CD8-positive, alpha-beta memory T cell (primary cell): ENCODE measurements at places on chromosomes 3 and 15.

- DNase-seq, result no peak
These were observed 321.5 kb upstream of the CTNNB1 start for GRCh38 chr3:40877631-40878463.

DNA sequence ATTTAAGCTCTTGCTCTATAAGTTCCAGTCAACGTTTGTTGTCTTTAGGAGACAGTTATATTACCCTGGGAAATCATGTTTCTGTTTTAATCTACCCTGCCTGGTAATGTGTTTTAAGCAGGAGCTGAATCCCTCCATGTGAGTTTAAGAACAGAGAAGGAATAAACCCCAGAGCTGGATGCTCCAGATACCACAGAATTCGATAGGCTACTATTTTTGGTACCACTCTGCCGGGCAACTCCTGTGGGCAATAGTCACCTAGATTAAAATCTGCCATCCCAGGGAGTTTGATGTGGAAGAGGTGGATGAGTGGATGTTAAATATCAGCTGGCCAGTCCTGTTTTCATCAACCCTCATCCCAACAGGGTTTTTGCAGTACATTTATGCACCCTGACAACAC lies 20.4 kb downstream of the NUDT16 start:
- DNase-seq, result no peak

GRCh38 chr15:41396111-41396510 lies 6.2 kb downstream of the NDUFAF1 start:
- no peak for DNase-seq

GRCh38 chr15:101070502-101071273 lies 151.5 kb downstream of the LRRK1 start:
- DNase-seq, result no peak

DNA sequence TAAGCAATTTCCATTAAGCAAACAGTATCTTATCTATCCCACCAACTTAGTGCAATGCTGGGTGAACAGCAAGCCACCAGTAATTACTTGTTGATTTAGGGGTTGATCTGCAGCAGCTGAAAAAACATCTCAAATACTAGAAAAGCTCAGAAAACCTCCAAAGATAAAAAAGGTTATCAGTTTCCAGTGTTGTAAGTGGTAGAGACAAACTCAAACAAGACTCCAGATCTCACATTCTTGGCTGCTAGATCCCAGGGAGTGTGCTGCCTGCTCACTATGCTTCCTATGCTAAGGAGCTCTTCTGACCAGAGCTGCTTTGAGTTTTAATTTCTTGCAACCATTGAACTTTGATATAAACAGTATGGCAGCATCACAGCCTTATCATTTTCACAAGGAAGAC lies 11.3 kb downstream of the B3GALNT1 start:
- DNase-seq, result no peak

DNA sequence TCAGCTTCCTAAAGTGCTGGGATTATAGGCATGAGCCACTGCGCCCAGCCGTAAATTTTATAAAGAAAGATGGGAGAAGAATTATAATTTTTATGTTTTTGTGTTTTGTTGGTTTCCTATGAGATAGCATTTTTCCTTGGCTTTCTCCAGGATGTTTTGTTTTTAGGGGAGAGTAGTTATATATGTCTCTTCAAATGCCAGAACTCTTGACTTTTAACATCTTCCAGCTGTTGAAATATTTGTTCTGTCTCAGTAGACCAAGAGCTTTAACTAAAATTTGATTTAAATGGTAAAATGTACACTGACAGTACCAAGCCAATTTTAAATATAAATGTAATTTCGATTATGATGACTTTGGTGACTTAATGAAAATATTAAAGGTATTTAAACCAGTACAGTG lies 96.8 kb downstream of the DHX36 start:
- DNase-seq, result no peak

DNA sequence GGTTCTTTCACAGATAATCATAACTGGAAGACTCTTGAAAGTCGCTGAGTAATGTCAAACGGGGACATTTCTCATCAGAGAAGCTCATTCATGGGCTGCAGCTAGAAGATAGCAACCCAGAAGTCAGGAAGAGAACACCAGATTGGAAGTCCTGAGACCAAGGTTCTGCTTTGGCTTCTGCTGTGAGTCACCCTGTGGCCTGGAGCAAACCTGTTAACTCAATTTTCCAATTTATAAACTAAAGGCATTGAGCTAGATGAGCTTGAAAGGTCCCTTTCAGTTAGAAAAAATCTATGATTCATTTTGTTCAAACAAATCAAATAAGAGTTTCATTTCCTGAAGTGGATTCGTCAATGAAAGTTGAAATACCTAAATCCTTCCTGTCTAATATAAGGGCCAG lies 402.2 kb downstream of the EPHB1 start:
- DNase-seq, result no peak

DNA sequence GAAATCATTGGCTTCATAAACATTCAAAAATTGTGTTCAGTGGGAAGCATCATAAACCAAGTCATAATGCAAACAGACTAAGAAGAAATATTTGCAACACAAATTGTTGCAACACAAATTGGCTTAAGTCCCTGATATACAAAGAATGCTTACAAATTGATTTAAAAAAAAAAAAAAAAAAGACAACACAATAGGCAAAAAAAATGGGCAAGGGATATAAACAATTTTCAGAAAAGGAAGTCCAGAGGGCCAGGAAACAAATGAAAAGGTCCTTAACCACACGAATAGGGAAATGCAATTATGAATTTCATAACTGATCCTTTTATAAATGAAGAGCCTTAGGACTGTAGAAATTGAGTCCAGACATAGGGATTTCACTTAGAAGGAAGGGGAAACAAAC lies 98.9 kb downstream of the LRRK1 start:
- no peak for DNase-seq

DNA sequence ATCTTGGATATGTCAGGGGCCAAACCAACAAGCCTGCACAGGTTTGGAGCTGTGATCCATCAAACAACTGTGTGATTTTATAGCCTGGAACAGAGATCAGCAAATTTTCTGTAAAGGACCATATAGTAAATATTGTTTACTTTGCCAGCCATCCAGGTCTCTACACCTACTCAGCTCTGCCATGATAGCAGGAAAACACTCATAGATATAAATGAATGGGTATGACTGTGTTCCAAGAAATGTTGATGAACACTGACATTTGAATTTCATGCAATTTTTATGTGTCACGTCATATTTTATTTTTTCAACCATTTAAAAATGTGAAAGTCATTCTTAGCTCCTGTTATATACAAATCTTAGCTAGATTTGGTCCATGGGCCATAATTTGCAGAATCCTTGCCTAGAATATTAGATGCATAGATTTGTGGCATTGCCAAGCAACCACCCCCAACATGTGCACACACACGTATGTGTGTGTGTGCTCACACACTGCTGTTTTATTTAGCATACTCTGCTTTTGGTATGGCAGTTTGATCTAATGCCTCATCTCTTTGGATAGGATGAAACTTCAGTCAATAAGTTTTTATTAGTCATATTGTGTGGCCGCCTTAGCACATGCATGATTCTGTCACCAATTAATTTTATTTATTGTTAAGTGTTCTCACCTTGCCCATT lies 6.4 kb downstream of the ATXN7 start:
- no peak for DNase-seq

DNA sequence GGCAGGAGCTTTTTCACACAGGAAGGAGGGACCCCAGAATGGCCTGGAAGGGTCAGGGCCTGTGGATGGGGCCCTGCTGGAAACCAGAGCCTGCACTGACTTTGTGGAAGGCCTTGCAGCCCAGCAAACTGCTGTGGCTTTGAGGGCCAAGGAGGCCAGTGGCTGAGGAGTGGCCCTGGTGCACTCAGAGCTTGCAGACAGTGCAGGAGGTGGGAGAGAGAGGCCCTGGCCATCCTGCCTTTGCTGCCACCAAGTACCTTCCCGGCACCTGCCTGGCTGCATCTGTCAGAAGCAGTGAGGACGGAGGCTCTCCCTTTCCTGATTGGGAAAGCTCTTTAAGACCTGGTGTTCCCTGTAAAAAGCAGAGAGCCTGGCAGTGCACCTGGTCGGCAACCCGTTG lies 6.4 kb downstream of the PSTPIP1 start:
- no peak for DNase-seq

DNA sequence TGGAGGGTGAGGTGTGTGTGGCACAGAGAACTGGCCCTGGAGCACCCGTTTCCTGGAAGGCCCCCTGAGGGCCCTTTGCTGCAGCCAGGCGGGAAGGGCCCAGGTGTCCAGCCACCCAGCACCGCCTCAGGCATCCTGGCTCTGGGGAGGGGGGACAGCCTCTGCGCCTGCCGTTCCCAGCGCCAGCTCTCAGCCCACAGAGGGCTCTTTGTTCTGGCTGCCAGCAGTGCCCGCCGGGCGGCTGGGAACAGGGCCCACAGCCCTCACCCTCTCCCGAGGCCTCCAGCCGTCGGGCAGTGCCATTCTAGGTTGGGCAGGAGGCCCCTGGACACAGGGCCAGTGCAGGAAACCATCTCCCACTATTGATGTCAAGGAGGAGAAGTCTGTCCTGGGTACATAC lies 8.3 kb downstream of the SLC38A3 start:
- no peak for DNase-seq

- no peak for DNase-seq
These were observed 156.3 kb downstream of the LIPC start for GRCh38 chr15:58588096-58588495.

GRCh38 chr3:12334786-12335185 lies 45.9 kb downstream of the PPARG start:
- DNase-seq, result no peak

DNA sequence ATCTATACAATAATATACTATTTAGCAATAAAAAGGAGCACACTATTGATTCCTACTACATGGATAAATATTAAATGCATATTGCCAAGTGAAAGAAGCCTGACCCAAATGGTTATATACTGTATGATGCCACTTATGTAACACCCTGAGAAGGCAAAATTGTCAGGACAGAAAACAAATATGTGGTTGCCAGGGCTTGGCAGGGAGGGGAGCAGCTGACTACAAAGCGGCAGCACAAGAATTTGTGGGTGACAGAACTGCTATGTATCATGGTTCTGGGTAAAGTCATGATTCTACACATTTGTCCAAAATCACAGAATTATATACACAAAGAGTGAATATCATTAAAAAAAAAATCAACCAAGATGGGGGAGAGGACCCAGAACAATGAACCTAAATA lies 22.5 kb downstream of the TBC1D2B start:
- DNase-seq, result peak; percentile 80

- no peak for DNase-seq
These were observed 18.9 kb upstream of the RPL29 start for GRCh38 chr3:52014613-52015012.

GRCh38 chr3:49629451-49629850 lies 44.7 kb upstream of the APEH start:
- DNase-seq, result no peak

- DNase-seq, result no peak
These were observed 24.0 kb upstream of the SLC24A5 start for GRCh38 chr15:48096813-48097212.

GRCh38 chr3:142664311-142664710 lies 59.5 kb upstream of the TRPC1 start:
- no peak for DNase-seq

- no peak for DNase-seq
These were observed 452.1 kb upstream of the THBS1 start for GRCh38 chr15:39128746-39129145.

DNA sequence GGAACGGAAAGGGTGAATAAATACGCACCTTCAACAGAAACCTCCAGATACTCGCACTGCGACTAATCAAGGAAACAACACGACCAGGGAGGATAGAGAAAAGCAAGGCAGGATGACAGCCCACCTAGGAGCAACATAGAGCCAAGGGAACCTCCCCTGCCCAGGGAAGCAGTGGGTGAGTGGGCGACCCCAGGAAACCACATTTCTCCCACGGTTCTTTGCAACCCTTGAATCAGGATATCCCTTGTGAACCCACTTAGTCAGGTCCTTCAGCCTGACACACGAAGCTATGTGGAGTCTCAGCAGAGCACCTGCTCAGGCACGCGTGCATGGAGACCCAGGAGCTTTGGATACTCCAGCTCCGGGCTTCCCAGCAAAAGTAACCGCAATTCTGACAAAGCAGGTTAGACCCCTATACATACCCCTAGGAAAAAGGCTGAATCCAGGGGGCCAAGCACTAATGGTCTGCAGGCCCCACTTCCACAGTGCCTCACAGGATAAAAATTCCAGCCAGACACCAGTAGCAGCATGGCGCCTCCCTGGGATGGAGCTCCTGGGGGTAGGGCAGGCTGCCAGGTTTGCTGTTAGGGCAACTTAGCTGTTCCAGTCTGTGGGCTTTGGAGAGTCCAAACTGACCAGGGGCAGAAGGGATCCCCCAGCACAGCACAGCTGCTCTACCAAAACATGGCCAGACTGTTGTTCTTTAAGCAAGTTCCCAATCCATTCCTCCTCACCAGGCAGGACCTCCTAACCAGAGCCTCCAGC lies 38.4 kb upstream of the PXYLP1 start:
- DNase-seq, result no peak

- DNase-seq, result no peak
These were observed 17.7 kb upstream of the SLC6A1 start for GRCh38 chr3:10974746-10975375.

GRCh38 chr3:159861369-159861987 lies 127.2 kb upstream of the IL12A start:
- no peak for DNase-seq

- DNase-seq, result no peak
These were observed 56.5 kb downstream of the FMN1 start for GRCh38 chr15:33138000-33138399.

GRCh38 chr3:127811717-127812116 lies 10.6 kb downstream of the MGLL start:
- DNase-seq, result no peak

DNA sequence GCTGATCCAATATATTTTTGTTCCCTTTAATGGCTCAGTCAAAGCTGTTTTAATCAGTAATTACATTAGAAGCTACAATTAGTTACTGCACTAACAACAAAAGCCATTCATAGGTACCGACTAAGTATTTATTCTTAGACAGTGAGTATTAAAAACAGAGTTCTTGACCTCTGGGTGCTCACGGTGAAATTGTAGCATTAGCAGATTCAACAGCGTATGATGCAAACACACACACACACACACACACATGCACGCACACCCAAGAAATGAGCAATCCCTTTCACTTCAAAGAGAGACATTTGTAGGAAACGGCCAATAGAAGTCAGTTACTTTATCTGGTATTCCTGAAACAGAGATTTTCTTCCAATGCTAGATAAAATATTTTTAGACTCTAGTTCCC lies 27.0 kb upstream of the MITF start:
- no peak for DNase-seq

GRCh38 chr15:66278671-66279070 lies 14.7 kb upstream of the DIS3L start:
- no peak for DNase-seq
